DMS 273 treated with DMSO at 0.1 percent for 48 hours (cell line): ENCODE measurements at places on chromosomes 2 and 18.
A peak's percentile ranks its signal among the peaks of the same experiment; 100 is the strongest.

DNA sequence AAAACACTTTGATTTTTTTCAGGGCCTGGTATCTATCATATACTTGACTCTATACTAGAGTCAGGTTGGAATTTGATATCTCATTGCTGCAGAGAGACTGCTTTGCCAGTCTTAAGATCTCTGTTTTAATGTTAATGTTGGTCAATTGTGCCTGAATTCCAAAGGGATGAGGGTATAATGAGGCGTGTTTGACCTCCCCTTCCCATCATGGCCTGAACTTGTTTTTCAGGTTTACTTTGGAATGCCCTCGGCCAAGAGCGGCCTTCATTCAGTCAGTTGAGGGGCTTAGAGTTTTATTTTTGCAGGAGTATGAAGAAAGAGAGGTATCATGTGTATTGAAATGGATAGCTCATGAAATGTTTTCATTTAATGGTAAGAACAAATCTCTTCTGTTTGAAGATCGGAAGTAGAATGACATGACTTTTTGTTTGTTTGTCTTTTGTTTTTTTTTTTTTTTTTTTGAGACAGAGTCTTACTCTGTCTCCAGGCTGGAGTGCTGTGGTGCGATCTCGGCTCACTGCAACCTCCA is 119.0 kb downstream of the KIAA1328 start:
- DNase-seq = no peak

DNA sequence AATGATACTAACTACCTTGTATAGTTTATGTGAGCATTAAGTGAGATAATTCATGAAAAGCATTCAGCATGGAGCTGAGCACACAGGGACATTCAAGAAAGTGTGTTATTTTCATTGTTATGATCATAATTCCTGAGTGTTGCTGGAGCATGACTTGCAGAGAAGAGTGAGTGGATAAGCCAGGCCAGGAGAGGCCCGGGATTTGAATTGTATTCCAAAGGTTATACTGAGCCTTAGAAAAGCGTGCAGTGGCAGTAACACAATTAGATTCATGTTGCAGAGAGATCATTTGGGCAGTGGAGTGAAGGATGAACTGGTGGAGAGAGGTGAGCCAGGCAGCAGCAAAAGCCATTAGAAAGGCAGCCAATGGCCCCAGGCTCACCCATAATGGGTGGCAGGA is 142.9 kb upstream of the SH3BP4 start:
- DNase-seq = no peak

DNA sequence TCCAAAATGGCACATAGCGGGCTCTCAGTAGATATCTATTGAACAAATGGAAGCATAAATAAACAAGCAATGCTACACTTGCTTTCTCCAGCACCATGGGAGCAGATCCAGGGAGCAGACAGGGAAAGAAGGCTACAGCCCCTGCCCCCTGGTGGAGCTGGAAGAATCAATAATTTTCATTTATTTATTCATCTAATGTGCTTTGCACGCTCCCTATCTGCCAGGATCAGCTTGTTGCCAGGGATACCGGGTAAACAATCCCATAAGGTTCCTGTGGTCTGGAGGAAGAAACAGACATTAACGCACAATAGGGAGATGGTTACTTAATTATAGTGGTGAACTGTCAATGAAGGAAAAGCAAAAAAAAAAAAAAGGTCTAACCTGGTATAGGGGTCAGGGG is 40.1 kb upstream of the CLASP1 start:
- peak; percentile 20 for DNase-seq

- DNase-seq = peak; percentile 33
These were observed 109.7 kb upstream of the MGAT5 start for GRCh38 chr2:134144081-134144596.

DNA sequence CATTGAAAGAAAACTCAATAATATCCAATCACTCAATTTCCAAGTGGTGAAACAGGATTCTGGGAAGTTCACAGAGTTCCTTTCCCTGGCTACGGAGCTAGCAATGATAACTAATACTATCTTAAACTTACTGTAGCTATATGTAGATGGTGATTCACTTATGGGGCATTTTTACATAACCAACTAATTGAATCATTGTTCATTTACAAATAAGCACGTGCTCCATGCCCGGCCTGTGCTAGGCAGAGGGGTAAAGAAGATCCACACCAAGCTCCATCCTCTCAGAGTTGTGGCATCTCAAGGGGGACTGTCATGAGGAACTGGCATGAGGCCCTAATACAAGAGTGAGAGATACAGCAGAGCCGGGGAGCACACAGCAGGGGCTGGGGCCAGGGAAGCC is 176.3 kb downstream of the ANKRD30B start:
- no peak for DNase-seq
